ENCODE measurements at places on chromosomes 1 and 21.

GRCh38 chr1:27000817-27001460 is 7.4 kb downstream of the TRNP1 start:
- peak; percentile 92 for DNase-seq

- DNase-seq, result no peak
Measured at GRCh38 chr1:19981507-19982312, 2.3 kb upstream of the PLA2G2A start.

GRCh38 chr1:193418745-193419058 is 232.3 kb upstream of the B3GALT2 start:
- no peak for DNase-seq

GRCh38 chr1:175158170-175158591 is 34.4 kb downstream of the KIAA0040 start:
- no peak for DNase-seq

DNA sequence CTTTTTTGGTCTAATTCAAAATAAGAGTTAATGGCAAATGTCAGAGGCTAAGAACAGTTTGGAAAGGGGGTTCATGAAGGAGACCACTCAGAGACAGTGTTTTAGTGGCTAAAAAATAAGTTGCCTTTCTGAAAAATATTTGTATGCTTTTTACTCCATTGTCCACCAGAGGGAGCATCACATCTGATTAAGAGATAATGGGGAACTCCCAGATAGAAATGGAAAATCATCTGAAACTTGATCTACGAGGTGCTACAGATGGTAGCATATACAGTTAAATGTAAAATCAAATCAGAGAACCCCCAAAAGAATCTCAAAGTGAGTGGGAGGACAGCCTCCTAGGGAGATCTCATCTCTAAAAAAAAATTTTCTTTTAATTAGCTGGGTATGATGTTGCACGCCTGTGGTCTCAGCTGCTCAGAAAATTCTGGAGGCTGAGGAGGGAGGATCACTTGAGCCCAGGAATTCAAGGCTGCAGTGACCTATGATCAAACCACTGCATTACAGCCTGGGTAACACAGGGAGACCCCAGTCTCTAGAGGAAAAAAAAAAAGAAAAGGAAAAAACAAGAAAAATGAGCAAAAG is 9.7 kb downstream of the SMYD3 start:
- peak; percentile 88 for DNase-seq

GRCh38 chr1:11784256-11784992 is 21.3 kb downstream of the MTHFR start:
- no peak for DNase-seq

DNA sequence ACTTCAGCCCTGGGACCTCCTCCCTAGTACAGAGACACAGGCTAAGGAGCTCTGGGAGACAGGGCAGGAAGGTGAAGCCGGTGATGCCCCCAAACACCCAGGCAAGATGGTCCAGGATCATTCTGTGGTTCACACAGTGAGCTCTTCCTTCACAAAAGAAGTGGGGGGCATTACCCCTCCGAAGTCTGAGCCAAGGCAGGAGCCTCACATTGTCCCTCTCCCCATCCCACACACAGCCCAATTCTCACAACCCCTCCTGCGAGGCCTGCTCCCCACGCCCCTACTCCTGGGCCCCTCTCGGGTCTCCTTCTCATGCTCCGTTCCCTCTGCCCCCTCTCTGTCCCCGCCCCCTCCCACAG is 10.7 kb downstream of the MEF2D start:
- no peak for DNase-seq

- DNase-seq, result no peak
Measured at GRCh38 chr1:207319199-207319598, 2.3 kb upstream of the CD55 start.

DNA sequence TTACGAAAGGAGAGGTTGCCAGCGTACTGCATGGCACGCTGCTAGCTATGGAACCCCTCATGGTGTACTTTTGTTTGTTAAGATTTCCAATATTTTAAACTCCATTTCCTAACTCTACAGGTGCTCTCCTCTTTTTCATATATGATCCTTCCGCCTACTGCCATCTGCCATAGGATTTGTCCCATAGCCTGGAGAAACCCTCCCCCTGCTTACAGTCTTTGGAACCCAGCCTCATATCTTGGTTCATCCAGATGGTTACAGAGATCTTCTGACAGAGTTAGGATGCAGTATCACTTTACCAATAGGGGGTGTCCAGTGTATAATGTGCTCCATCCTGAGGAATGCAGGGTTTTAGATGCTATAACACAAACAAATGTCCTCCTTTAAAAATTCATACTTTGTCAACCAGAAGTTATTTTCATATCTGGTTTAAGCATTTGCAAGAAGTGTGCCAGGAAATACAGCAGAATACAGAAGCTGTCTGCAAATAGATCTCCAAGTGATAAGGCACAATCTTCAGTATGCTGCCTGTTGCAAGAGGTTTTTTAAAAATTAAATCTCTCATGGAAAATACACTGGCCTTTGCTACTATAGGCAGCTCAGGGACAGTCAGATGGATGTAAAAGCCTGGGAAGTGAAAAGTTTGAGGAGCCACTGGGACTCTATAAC is 377.8 kb downstream of the KCNH1 start:
- no peak for DNase-seq

GRCh38 chr1:155062702-155063411 is 683 bp upstream of the EFNA4 start:
- peak; percentile 31 for DNase-seq

- no peak for DNase-seq
Measured at GRCh38 chr1:10146391-10146790, 64.0 kb upstream of the KIF1B start.

DNA sequence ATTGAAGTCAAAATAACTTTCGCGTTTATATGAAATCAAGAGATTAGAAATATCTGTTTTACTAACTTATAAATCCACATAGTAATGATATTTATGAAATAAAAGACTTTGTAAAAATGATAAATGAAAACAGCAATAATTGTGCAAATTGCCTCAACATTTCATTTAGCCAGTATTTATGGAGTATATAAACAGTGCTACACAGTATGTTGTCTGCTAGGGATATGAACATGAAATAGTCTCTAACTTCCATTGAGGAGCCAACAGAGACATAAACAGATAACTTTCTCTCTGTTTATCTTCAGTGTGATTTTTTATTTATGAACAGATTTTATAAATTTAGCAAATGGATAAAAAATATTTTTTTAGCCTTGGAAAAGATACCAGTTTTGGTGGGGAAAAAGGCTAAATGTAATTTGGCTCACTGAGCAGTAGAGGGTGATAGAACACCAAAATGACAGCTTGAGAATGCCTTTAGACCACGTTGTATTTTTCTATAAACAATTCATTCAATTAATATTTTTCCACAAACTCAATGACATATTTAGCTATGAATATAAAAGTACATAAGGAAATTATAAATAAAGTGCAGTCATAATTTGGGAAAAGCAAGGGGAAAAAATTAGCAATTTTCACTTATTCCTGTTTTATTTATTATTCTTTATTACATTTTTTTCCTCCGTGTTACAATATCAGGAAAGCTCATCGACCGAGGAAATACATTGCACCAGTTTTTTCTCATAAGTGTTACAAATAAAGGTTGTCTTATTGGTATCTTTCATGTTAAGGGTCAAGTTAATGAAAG is 47.5 kb upstream of the EEIG2 start:
- peak; percentile 68 for DNase-seq

- DNase-seq, result no peak
Measured at GRCh38 chr1:109732390-109732881, 8.4 kb downstream of the GSTM3 start.

DNA sequence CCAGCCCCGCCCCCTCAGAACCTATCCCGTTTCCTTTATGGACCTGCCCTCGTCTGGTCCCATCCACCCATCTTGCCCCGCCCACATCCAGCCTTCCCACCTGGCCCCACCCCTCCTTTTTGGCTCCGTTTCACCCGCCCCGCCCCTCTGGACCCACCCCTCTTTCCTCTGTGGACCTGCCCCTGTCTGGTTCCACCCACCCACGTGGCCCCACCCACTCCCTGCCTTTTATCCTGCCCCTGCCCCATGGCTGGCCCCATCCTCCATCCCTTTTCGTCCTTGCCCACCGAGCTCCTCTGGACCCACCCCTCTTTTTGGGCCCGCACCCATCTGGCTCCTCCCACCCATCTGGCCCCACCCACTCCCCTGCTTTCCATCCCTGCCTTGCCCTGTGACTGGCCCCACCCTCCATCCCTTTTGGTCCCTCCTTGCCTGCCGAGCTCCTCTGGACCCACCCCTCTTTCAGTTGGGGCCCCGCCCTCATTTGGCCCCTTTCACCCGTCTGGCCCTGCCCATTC is 177.3 kb downstream of the CAMTA1 start:
- DNase-seq, result no peak

GRCh38 chr21:14678973-14679574 is 133.0 kb upstream of the SAMSN1 start:
- DNase-seq, result no peak

GRCh38 chr1:198492872-198493271 is 47.6 kb downstream of the ATP6V1G3 start:
- no peak for DNase-seq

DNA sequence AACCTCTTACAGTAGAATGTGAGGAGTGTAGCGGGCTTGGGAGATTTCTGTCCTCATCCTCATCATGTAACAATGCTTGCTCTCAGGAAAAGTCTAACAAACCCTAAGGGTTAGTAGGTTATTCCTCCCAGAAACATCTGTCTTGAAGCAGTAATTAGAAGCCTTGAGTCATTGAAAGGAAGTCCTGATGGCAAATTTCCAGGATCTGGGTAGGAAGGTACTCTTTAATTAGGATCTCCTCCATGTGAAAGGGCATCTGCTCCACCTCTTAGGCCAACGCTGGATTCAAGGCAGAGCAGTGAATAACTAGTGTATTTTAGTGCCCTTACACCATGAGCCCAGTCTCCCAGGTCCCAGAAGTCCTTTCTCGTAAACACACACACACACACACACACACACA is 106.6 kb upstream of the BARHL2 start:
- no peak for DNase-seq

- DNase-seq, result no peak
Measured at GRCh38 chr1:244231572-244232315, 180.7 kb downstream of the ZBTB18 start.

DNA sequence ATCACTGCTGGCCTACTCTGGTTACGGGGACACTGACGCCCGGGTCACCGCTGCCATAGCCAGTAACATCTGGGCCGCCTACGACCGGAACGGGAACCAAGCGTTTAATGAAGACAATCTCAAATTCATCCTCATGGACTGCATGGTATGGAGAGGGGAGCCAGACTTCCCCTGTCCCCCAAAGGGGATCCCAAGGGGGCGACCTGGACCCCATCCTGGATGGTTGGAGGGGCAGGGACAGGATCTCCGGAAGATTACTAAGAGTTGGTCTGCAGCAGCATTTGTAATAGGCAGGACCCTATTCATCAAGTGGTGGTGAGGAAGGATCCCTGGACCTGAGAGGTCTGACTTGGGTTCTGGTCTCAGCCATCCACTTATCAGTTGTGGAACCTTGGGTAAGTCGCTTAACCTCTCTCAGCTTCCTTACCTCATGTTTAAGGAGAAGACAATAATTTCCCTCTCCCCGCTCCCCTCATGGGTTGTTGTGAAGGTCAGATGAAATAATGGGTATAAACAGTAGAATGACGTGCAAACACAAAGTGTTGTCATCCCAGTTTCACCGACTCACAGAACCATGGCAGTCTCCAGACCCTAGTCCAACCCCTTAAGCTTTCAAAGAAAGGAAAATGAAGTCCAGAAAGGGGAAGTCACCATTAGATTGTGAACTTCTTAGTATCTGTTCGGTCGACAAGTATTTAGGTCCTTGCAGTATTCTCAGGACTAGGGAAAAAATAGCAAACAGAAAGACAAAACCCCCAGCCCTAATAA is 883 bp downstream of the LAMTOR2 start:
- DNase-seq, result no peak

GRCh38 chr1:115764541-115764940 is 4.0 kb downstream of the CASQ2 start:
- DNase-seq, result peak; percentile 49

GRCh38 chr1:234532503-234532922 is 53.5 kb upstream of the TARBP1 start:
- no peak for DNase-seq

DNA sequence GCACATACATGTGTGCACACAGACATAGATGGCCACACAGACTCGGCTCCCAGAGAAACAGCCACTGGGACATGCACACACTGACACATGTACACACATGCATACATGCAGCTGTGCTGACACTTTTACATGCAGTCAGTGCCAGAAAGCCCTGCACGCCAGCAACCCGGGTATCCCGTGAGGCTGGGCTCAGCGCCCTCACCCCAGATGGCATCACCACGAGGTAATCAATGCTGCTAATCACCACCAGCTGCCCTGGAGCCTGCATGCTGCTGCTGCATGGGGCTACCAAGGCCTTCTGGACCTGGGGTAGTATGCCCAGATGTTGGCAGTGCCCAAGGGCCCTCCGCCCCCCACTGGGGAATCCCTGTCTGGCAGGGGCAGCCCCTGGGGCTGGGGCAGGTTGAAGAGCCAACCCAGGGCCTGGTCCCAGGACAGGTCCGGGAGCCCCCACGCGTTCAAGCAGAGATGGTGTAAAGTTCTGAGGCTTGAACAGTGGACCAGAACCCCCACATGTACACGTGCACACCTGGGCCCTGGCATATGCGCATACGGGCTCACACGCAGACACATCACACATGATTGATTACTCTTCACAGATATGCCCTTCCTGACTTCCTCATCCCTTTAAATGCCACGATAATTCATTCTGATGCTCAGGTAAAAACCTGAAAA is 2.7 kb upstream of the COL16A1 start:
- no peak for DNase-seq

GRCh38 chr1:74683656-74684055 is 10.1 kb upstream of the ERICH3 start:
- DNase-seq, result no peak

DNA sequence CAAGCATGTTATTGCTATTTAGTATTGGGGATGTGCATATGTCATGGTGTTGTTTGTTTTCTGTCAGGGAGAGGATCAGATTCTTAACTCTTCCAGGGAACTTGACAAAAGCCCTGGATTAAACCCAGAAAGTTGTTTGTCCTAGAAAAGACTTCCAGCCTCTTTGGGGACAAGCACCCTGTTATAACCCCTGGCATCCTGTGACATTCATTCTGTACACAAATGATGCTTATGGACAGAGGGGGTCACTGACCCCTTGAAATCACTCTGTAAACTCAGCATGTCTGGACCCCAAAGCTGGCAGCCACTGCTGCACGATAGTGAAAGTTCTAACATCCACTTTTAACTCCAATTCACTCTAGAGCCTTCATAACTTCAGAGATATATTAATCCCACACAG is 81.2 kb downstream of the PROX1 start:
- no peak for DNase-seq
